Heart right ventricle (tissue), 16 donors: ENCODE measurements at places on chromosomes 6 and 20.

DNA sequence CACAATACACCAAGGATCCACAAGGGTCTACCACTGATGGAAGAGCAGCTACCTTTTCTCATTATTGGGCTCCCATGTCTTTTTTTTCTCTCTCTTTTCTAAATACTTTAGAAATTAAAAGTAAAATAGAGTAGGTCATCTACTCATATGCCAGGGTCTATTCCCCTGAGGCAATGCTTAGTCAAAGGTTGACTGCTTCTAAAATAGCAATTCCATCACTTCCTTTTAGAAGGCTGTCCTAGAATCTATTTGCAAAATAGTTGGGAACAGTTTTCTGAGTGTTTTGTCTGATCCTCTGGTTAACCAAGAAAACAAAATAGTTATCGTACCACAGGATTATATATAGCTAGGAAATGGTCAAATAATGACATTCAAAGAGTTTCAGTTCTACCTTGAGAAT lies 174.1 kb downstream of the COL21A1 start:
- DNase-seq, result peak; percentile 34

GRCh38 chr6:76861403-76861802 lies 601.9 kb downstream of the HTR1B start:
- DNase-seq, result no peak

DNA sequence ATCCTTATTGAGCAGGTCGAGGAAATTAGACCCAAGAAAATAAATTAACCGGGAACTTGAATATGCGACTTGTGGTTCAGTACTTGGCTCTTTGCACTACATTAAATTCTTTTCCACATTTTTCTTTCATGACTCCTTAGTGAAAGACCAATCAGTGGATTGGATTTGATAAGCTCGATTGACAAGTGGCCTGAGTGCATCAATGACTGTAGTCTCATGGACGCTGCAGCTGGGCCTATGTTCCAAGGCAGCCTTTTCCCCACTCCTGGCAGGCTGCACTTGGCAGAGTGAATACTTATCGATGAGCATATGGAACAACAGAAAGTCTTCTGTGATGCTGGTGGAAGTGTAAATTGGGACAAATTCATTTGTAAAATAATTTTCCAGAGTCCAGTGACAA lies 210.8 kb upstream of the EXOC2 start:
- DNase-seq, result no peak

- no peak for DNase-seq
Observed at GRCh38 chr6:128919412-128920180, 36.7 kb downstream of the LAMA2 start.

DNA sequence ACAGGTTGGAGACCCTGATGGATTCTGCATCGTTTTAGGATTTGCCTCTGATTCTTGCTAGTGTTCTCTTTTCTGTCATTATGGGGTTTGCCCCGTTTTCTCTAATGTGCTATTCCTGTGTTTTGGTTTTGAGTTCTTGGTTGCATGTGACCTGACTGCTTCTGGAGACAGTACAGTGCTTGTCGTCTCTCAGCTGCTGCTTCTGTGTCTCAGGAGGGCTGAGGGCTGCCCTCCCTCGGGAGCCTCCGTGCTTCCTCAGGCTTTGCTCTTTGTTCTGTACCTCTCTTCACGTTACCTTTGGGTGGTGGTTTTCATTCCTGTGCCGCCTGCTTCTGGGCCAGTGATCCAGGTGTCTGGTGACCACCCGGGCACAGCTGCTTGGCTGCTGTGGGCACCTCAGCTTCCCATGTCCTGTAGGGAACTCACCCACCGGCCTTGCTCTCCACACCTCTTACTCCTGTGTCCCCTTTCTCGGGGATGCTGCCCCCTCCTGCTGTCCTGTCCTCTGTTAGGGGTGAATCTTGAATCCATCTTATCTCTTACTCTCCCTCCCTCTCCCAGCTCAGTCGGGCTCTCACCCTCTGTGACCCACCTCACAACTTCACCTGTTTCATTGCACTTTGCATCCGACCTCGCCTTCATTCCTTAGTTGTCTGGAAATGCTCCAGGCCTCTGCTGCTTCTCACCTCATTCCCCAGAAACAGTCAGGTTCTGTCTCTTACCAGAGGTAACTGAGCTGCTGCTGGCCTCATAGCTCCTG lies 33.2 kb downstream of the PANK2 start:
- DNase-seq, result no peak

- DNase-seq, result no peak
Observed at GRCh38 chr20:57512432-57512831, 12.5 kb downstream of the CTCFL start.

DNA sequence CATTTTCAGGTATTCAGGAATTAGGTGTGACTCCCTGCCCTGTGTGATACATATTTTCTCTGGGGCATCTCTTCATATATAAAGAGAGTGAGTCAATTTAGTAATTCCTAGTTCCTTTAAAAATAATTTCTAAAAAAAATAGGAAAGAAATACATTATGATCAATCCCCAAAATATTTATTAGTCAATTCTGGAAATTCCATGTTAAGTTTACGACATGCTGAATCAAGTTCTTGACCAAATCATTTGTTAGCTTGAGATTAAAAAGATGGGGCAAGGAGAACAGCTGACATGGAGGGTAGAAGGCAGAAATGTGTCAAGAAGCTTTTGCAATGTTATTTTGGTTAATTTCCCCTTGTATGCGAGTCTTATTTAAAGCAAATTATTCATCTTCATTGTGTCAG lies 22.7 kb upstream of the PRDM1 start:
- DNase-seq, result no peak

- no peak for DNase-seq
Observed at GRCh38 chr6:68114463-68115047, 520.5 kb upstream of the ADGRB3 start.

DNA sequence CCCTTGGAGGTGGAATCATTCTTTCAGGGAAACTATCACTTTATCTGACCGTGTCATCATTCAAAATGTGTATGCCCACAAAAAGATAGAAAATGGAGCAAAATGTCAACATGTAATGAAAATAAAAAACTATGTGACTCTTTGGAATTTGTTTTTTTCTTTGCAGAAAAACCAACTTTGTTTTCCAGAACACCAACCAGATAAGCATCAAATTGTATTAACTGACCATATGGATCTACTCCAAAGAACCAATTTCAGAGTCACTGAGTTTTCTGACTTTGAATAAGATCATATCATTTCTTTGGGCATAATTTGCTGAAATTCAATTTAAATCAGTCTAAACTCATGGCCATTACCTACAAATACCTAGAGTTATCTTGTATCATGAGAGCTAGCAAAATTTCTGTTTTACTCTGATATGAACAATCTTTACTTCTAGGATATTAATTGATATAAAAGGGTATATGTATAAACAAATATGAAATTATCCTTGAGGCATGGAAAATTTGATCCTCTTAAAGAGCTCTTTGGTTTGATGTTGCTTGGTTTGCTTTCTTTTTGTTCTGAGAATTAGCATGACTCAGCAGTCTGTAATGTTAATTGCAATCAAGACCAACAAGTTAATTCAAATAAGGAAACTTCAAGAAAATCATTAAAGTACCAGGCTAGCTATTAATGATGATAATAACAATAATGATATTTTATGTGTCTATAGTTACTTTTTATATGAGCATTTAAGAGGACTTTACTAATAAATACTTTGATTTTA lies 444.4 kb upstream of the MARCKS start:
- no peak for DNase-seq

- DNase-seq, result no peak
Observed at GRCh38 chr20:5592823-5593739, 157.1 kb upstream of the SHLD1 start.

- DNase-seq, result no peak
Observed at GRCh38 chr20:24701027-24701426, 231.6 kb downstream of the SYNDIG1 start.

DNA sequence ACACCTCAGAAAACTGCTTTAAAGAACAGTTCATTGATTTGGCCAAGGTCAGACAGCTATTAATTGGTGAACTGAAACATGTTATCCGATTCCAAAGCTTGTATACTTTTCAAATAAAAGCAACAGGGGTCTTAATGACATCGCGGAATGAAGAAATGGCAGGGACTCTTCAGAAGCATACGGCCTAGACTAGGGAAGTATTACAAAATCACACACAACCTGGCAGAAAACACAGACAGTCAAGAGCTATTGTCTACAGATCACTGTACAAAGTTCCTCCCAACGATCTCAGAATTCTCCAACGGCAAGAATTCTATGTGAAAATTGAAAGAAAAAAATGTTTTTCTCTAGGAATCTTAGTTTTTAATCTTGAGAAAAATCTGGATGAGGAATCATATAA lies 105.5 kb downstream of the PTPRK start:
- no peak for DNase-seq

DNA sequence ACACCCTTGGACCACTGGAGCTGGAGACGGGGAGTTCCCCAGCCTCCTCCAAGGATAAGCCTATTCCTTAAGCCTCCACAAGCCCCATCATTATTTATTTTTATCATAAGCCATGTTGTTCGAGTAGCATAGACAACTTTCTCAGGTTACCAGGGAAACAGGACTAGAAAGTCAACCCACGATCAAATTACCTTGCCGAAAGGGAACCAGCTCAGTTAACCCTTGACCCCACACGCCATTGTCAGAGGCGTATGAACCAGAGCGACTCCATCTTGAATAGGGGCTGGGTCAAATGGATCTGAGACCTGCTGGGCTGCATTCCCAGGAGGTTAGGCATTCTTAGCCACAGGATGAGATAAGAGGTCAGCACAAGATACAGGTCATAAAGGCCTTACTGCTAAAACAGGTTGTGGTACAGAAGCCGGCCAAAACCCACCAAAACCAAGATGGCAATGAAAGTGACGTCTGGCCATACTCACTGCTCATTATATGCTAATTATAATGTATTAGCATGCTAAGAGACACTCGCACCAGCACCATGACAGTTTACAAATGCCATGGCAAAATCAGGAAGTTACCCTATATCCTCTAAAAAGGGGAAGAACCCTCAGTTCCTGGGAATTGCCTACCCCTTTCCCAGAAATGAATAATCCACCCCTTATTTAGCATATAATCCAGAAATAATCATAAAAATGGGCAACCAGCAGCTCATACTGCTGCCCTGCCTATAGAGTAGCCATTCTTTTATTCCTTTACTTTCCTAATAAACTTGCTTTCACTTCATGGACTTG lies 22.4 kb downstream of the SYNJ2 start:
- no peak for DNase-seq

DNA sequence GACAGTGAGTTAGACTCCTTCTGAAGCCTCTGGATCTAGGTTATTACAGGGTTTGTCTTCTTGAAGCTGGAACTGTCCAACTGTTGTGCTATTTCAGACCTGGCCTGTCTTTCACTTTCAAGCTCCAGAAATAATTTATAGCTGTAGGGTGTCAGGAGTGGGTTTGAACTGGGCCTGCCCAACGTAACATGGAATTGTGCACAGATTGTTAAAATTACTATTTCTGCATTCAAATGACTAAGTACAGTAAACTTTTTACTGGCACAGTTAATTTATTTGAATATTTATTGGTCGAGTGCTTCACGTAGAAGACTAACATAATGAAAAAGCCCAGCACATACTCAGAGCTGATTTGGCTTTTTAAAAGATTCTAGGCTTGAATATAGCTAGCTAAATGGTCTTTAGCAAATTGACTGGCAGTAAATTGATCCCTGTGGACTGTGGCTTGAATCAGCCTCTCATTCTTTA lies 74.3 kb downstream of the ARID1B start:
- no peak for DNase-seq

- DNase-seq, result no peak
Observed at GRCh38 chr6:73586416-73586974, 65.7 kb upstream of the EEF1A1 start.

DNA sequence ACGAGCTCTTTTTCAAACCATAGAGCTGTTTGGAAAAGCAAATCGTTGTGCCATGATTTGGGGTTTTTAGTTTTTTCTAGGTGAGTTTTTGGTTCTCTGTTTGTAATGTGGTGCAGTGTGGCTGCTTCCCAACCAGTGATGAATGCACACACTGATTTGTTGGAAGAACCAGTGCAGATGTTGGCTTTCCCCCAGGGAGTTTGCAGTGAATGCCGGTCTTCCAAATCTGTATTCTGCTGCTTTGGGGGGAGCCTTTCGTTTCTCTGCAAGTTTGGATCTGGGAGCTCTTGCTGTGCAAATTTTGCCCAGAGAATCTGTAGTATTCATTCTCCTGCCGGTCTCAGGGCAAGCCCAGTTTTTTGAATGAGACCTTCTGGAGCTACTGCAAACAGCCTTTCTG lies 14.5 kb downstream of the HECA start:
- DNase-seq, result no peak

- DNase-seq, result no peak
Observed at GRCh38 chr6:163915131-163915530, 500.6 kb downstream of the QKI start.

DNA sequence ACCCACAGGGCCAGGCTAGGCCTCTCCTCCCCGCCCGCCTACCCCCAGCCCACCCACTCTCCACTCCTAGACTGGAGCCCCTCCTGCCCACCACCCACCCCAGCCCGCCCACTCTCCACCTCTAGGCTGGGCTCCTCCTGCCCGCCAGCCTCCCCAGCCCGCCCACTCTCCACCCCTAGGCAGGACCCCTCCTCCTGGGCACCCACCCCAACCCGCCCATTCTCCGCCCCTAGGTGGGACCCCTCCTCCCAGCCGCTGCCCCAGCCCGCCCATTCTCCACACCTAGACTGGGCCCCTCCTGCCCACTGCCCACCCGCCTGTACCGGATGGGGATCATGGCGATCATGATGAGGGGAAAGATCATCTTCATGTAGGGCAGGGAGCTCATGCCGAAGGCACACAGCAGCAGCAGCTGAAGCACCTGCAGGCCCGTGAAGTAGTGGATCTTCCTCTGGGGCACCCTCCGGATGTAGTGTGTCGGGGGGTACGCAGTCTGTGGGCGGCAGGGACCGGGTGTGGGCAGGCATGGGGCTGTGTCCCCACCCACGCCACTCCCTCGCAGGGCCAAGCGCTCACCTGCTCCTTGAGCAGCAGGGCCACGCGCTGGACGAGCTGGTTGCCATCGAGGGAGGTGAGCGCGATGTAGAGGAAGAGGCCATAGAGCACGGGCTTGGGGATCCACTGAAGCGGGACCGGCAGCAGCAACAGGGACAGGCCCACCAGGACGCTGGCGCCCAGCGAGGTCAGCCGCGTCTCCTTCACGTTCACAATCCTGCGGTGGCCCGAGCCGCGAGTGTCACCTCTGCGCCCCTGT lies 10.8 kb downstream of the SLC4A11 start:
- no peak for DNase-seq

DNA sequence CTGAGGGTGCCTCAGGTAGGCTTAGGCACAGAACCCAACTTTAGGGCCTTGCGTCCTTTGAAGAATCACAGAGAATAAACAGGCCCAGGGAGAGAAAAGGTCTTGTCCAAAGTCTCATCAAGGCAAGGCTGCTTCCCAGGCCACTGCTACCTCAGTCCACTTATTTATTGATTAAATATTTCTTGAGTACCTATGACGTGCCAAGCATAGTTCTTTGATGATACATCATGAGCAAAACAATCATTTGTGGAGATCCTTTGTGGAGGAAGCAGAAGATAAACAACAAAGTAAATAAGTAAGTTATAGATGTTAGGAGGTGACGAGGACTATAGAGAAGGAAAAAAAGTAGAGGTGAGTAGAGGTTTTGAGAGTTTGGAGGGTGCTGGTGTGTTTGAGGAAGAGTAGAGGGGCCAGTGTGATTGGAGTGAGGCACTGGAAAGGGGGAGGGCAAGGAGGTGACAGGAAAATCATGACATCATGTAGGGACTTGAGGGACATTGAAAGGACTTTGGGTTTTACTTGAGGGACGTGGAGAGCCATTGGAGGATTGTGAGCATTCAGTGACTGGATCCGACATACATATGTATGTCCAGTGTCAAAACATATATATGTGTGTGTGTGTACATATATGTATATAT lies 14.1 kb upstream of the CHMP4B start:
- no peak for DNase-seq
